ENCODE measurements at places on chromosomes 16 and 17. TPM values are rescaled to one million over a fixed set of nuclear protein-coding genes. Genes with fewer than 3 reads are reported as not detected.
A peak's percentile ranks its signal among the peaks of the same experiment; 100 is the strongest.

Gene CD300E
- not detected for total RNA-seq

Gene TBX2
- total RNA-seq, result 4.8 TPM

DNA sequence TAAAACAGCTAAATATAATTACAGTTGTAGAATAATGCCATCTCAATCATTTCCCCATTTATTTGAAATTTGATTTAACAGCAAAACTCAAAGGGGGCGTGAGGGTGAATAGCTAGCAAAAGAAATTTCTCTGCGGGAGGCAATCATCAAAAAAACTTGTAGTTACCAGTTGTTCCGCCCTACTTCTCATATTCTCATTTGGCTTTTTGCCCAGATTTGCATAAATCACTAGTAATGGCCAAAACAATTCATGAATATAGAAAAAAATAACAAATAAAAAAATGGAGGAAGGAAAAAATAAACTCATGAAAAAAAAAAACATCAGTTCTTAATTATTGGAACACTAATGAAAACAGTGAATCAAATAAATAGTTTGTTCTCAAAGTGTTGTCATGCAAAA is 722.6 kb upstream of the KIF2B start:
- DNase-seq, result no peak

DNA sequence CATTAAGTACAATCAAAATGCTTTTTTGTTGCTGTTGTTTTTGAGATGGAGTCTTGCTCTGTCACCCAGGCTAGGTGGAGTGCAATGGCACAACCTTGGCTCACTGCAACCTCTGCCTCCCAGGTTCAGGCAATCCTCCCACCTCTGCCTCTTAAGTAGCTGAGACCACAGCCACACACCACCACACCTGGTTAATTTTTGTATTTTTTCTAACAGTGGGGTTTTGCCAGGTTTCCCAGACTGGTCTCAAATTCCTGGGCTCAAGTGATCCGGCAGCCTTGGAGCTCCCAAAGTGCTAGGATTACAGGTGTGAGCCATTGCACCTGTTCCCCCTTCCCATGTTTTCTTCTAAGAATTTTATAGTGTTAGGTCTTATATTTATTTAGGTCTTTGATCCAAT is 4.9 kb upstream of the ABAT start:
- DNase-seq, result no peak

DNA sequence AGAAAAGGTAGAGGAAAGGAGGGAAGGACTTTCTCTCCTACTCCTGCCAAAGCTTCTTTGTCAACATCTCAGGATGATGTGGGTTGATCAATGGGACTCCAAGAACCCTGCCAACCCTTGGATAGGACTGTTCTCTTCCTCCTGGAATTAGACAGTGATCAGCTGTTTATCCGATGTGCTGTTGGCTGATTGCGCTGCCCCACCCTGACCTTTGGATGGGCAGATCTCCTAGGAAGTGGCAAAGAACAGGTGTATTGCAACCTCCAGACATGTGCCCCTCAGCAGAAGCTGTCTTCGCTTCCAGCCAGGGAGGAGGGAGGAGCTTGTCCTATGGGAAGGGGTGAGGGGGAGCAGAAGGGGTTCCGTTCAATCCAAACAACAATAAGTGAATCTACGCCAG is 30.5 kb downstream of the SLC5A11 start:
- DNase-seq, result no peak

DNA sequence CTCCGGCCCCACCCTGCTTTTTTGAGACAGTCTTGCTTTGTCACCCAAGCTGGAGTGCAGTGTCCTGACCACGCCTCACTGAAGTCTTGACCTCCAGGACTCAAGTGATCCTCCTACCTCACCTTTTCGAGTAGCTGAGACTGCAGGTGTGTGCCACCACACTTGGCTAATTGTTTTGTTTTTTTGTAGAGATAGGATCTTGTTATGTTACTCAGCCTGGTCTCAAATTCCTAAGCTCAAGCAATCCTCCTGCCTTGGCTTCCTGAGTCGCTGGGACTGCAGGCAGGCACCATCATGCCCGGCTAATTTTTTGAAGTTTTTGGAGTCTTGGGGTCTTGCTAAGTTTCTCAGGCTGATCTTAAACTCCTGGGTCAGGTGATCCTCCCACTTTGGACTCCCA is 206.7 kb downstream of the SHISA9 start:
- DNase-seq, result peak; percentile 36

- DNase-seq, result no peak
Observed at GRCh38 chr17:45893725-45894021, 681 bp upstream of the MAPT start.

DNA sequence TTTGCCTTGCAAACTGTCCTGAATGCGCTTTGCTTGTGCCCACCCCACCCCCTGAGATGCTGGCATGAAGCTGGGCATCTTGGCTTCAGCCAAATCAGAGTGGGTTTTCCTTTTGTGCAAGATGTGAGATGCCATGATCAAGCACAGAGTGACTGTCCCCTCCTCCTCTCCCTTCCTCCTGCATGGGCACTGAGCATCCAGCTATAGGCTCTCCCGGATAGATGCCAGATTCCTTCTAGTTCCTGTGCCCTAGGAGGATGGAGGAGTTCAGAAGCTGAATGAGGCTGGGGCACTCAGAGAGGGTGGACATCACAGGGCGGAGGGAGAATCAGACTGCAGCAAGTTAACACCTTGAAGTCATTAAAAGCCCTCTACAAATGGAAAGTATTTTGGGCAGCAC is 384.1 kb upstream of the CCL2 start:
- DNase-seq, result no peak

DNA sequence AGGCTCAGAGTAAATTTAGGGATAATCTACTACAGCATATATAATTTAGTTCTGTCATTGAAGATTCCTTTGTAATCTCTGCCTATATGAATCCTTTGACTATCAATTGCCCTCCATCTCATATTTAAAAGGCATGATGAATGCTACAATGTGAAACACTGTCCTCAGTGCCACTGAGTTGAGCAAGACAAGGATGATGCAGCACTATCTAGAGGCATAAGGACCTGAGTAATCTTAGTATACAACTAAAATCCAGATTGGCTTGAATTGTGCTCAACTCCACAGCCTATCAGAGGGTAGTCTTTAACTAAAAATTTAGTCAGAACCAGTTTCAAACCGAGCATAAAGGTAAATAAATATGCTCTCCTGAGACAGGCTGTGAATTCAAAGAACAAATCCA is 11.6 kb upstream of the STRADA start:
- no peak for DNase-seq

GRCh38 chr17:82835122-82835521 is 4.7 kb downstream of the ZNF750 start:
- no peak for DNase-seq

DNA sequence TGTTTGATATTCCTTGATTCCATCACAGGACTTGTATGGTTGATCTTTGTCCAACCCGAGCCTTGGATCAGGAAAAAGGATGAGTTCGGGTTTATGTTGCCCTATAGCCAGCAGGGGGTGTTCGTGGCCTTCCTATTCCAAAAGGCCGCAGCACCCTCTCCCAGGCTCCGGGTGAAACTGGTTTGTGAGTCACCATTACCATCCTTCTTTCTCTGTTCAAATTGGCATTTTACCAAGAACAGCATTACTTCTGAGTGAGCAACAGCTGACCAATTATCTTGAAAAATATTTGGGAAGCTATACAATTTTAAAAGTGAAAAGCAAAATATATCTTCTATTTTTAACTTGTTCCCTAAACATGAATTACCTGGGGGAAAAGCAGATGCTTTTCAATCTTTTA is 24.3 kb upstream of the KRT20 start:
- DNase-seq, result peak; percentile 96

- DNase-seq, result peak; percentile 3
Observed at GRCh38 chr17:52604105-52604504, 445.6 kb upstream of the CA10 start.

DNA sequence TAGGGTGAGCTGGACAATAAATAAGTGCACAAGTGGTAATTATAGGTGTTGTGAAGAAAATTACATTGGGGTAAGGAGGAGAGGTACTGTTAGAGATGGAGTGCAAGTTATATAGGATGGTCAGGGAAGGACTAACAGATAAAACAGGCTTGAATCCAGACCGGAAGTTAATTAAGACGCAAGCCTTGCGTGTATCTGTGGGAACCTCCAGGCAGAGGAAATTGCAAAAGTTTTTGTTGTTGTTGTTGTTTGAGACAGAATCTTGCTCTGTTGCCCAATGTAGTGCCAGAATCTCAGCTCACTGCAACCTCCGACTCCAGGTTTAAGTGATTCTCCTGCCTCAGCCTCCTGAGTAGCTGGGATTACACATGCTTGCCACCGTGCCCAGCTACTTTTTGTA is 2.4 kb upstream of the ZNF18 start:
- DNase-seq, result no peak

GRCh38 chr16:85794696-85795095 is 4.6 kb downstream of the EMC8 start:
- no peak for DNase-seq

Gene KRTAP9-8
- total RNA-seq, result not detected

- no peak for DNase-seq
Observed at GRCh38 chr17:61996916-61997605, 68.0 kb downstream of the MED13 start.

Gene HOXB1
- total RNA-seq, result not detected

- peak; percentile 27 for DNase-seq
Observed at GRCh38 chr17:78174346-78174869, 6.0 kb downstream of the SYNGR2 start.

DNA sequence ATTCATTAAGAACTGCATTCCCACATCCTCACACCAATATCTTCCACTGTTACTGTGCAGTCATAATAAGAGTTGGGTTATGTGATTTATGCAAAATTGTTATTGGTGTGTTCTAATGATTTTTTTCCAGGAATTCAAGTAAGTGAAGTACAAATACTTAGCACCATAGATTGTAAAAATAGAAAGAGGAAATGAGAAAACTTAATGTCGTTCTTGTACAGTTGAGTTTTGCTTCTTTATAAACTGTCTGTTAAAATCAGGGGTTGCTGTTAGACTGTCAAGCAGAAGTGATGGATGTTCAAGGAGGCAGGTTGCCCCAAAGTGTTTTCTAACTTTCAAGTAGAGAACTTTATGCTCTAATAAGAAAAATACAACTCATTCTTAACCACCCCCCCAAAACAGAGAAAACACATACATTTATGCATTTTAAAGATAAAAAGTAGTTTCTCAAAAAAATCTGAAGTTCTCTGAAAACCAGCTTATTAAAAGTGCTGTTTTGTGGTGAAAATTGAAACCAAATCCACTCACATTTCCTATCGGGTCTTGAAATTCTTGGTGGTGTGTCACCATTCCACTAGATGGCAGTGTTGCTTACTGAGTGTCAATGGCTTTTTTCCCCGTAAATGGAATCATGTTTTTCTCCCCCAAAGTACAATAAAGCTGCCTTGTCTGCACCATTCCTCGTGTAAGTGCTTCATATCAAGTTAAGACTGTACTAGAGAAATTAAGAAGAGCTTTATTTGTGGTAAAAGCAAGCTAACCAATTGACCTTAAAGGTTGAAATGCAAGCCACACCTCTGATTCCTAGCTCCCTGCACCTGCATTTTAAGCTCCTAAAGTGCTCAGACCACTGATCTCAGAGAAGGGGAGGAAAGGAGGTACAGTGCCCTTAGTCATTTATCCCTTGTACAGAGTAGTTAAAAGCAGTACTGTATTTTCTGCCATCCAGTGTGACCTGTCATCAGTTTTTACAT is 4.7 kb upstream of the IGSF6 start:
- peak; percentile 30 for DNase-seq

- no peak for DNase-seq
Observed at GRCh38 chr17:73971127-73971526, 232.4 kb upstream of the RPL38 start.

DNA sequence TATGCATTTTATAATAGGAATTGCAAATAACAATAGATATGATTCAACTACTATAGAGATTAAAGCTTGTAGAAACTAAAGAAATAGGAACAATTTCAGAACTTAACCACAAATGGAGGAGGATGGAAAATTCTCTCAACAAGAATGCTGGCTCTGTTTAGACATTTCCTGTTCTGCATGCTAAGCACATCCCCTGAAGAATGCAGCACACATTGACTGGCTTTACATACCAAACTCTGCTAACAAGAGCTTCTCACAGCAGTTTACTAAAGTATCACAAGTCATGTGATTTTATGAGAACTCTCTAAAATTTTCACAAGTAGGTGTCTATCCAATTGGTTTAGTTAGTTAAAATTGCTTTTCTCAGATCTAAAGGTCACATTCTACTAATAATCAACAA is 85.2 kb downstream of the SPAG9 start:
- DNase-seq, result peak; percentile 24

- peak; percentile 33 for DNase-seq
Observed at GRCh38 chr16:50025537-50025931, 509 bp downstream of the CNEP1R1 start.

DNA sequence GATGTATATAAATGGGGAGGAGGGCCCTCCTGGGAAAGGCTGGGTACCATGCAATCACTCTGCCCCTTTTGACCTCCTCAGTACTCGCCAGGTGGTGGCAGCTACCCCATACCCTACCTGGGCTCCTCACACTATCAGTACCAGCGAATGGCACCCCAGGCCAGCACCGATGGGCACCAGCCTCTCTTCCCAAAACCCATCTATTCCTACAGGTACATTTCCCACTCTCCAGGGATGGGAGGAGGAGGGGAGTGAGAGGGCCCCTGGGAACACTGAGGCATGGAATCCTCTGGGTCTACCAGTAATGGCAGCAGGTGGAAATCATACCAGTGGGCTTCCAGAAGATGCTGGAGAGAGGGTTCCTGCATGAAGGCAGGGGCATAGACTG is 22.9 kb downstream of the FOXN1 start:
- DNase-seq, result no peak

Gene ABCA8
- total RNA-seq, result not detected

Gene ENPP7
- not detected for total RNA-seq

GRCh38 chr17:50055426-50056216 is at the start of gene ITGA3:
ITGA3 (plus strand) TSS chr17:50056110; CDS start chr17:50056440, 330 bp downstream.
- DNase-seq, result peak; percentile 98

Gene CA4
- total RNA-seq, result not detected

DNA sequence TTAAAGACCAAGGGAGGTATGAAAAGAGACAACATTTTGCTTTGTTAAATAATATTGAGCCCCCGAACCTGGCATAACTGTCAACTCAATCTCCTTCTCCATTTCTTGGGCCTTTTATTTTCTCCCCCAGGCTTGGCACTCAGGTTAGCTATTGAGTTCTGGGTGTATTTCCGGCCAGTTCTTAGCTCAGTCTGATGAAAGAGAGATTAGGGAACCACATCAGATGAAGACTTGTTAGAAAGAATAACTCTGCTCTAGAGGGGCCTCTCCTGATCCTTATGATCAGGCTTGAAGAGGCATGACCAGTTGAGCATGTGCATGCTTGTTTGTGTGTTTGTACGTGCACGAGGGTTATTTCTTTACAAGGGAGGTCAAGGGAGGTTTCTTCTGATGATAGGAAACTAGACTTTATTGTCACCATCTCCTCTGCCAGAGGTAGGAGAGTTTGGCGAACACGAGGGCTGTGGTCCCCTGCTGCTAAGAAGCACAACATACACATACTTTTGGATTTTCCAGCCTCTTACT is 29.2 kb upstream of the HS3ST2 start:
- peak; percentile 50 for DNase-seq

Gene TP53TG3
- total RNA-seq, result not detected

DNA sequence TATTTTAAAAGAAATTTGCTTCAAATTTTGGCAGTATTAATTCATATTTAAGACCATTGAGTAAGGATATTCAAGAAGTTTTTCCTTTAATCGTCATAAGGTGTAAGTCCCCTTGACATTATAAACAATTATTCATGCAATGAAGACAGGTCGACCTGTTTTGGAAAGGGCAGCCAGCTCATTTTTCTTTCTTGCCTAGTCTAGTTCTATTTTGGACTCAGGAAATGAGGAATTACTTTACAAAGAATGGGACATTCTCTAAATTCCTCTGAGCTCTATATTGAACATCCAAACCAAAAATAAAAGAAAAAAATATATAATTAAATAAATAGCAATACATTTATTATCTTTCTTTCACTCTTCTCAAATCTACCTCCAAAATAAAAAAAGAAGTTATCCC is 595.6 kb upstream of the KIF2B start:
- no peak for DNase-seq
